ENCODE measurements at places on chromosomes 4 and X.

GRCh38 chrX:24985120-24985519, 30.6 kb downstream of the ARX start:
- no peak for DNase-seq

DNA sequence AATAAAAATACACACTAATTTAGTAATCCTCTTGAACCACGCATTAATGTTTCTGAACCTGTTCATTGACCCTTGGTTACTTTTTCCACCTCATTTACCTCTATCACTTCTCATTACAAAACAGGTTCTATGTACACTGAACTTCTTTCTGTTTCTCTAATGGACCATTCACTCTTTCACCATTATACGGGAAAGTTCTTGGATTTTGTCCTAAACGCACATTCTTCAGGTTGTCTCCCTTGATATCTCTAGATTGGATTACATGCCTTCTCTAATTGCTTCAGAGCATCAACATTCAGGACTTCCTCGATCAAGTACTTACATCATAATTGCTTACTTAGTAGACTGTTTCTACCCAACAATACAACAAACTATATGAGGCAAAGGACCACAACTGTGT, 359.4 kb upstream of the FSTL5 start:
- no peak for DNase-seq

DNA sequence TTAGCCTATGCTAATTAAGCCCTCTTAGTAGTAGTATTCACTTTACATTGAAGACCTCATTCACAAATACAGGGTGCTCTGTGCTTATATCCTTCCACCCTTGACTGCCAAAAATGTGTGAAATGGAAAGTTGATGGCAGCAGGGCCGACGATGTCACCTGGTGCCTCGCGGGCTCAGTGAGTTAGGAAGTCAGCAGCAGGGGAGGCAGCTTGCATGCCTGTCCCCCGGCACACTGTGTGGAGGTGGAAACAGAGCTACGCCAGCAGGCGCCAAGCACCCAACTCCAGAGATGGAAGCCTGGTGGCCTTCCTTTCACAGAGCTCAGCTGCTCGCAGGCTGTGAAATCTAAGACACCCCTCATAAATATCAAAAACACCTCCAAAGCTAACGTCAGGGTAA, 8.4 kb downstream of the MSL3 start:
- no peak for DNase-seq

DNA sequence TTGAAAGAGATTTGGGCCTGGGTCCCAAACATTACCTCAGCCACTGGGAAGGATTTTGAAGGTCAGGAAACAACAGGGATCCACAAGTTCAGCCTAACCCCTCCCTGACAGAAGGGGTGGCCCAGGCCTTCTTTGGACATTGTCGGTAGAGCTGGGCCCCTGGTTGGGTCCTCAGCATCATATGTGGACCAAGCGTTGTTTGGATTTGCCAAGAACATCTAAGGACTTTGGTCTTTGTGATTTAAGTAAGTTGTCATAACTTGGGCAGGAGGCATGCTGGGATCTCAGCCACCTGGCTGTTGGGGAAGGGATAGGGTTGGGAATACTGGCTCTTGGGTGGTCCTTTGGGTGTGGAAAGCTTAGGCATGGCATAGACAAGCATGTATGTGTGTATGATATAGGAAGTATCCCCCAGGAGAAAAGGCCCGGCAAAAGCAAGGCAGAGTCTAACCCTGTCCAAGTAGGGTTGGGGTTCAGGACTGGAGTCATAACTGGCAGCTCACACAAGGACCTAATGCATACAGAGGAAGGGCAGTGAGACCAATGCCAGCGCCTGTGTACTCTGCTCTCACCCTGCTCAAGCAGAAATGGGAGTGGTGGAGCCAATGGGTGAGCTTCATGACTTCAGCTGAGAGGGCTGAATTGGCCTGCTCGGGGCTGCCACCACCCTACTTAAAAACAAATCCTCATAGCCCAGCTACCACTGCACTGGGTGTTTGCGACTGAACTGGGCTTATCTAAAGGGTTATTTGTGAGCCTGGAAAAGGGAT, 102.8 kb downstream of the RTL5 start:
- DNase-seq, result no peak

DNA sequence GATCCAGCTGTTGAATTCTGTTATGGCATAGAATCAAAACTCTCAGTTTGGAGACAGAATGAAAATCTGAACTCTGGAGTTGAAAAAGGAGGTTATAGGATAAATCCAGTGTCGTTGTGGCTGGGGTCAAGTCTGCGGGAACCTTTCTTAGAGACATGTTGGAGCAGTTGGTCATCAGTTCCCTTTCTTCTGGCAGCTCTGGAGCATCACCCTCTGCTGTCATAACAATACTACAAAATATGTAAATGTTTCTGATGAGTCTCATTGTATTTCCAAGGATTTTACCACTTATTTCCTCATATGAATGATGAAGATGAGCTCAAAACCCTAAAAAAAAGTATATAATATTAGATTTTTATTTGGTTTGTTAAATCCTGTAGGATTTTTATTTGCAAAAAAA, 7.5 kb downstream of the TLR10 start:
- DNase-seq, result no peak

- no peak for DNase-seq
Observed at GRCh38 chrX:41259516-41259915, 74.4 kb upstream of the DDX3X start.

DNA sequence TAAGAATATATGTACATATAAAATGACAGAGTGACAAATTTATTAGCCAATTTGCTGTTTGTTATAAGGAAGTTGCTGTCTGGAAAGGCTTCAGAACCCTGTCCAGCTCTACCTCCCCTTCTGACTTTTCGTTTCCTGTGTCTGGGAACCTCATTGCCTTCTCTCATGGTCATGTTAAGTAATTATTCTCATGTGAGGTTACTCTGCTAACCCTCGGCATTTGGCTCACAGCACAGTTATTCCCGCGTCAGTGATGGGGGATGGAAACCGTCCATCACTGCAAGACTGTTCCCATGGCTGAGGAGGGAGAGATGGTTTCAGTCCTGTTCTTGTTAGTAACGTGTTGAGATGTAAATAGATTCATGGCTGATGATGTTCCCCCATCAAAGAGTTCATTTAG, 11.9 kb downstream of the EDNRA start:
- DNase-seq, result no peak

GRCh38 chr4:24570172-24570571, 14.2 kb downstream of the DHX15 start:
- DNase-seq, result no peak

- DNase-seq, result no peak
Observed at GRCh38 chr4:152091405-152091804, 330.6 kb upstream of the GATB start.

- no peak for DNase-seq
Observed at GRCh38 chr4:74311696-74312313, 3.5 kb downstream of the EPGN start.

GRCh38 chr4:57073559-57073958, 36.6 kb downstream of the IGFBP7 start:
- no peak for DNase-seq

DNA sequence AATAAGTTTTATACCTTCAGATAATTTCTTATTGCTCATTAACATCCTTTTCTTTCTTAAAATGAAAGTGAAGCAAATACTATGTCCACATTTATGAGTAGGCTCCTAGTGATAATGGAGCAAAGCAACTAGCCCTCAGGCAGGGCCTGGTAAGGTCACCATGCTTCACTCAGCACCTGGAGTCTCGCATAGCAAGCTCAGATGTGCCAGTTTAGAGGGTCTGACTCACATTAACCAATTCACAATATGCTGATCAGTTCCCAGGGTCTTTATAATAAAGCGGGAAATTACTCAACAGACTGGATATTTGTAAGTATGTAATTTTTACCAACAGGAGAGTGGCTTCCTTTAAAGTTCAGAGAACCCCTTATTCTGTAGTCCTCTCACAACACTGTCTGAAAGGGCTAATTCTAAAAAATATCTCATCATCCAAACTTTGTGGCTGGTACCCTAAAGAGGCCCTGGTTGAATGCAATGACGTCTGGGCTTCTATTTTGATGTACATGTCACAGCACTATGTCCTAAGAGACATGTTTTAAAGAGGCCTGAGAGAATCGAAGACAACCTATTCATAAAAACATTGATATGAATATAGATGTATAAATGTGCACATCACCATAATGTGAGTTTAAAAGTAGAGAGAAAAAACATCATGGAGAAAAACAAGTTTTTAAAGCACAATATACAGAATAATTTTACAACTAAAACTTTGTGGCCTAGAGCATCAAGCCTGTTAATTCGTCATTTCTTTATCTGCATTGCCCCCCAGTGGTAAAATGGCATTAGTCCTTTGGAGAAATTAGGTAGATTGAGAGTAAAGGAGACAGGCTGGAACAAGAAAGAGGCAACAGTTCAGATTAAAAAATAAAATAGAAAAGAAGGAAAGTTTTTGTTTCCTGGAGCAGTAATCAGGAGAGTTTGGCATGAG, 44.3 kb downstream of the IL21 start:
- peak; percentile 72 for DNase-seq

DNA sequence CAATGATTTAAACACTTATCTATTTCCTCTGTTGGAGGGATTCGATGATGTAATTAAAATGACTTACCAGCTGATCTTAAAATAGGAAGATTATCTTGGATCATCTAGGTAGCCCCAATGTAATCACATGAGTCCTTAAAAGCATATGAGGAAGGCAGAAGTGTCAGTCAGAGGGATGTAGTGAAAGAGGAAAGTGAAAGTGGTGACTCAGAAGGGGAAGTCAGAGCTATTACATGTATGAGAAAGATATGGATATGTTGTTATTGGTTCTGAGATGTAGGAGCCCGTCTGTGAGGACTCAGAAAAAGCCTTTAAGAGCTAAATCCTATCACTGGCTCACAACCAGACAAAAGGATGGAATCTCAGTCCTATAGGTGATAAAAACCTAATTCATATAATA, 456.4 kb downstream of the DACH2 start:
- no peak for DNase-seq

- DNase-seq, result no peak
Observed at GRCh38 chr4:60744767-60745166, 455.4 kb upstream of the ADGRL3 start.

DNA sequence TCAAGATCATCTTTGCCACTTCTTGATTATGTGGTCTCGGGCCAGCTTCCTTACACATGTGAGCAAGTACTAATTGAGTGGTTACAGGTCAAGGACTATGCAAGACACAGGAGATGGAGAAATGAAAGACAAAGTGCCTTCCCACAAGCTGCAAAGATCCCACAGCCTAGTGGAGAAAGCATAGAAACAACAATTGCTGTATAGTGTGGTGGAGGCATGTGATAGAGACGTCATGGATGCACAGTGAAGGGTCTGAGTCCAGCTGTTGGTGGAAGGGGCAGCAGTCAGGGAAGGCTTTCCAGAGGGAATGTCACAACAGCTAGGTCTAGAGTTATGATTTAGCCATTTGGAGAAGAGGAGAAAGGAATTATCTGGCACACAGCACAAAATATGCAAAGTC, 210.6 kb downstream of the KDR start:
- no peak for DNase-seq

GRCh38 chr4:113468165-113469022, 293.1 kb downstream of the CAMK2D start:
- DNase-seq, result no peak

DNA sequence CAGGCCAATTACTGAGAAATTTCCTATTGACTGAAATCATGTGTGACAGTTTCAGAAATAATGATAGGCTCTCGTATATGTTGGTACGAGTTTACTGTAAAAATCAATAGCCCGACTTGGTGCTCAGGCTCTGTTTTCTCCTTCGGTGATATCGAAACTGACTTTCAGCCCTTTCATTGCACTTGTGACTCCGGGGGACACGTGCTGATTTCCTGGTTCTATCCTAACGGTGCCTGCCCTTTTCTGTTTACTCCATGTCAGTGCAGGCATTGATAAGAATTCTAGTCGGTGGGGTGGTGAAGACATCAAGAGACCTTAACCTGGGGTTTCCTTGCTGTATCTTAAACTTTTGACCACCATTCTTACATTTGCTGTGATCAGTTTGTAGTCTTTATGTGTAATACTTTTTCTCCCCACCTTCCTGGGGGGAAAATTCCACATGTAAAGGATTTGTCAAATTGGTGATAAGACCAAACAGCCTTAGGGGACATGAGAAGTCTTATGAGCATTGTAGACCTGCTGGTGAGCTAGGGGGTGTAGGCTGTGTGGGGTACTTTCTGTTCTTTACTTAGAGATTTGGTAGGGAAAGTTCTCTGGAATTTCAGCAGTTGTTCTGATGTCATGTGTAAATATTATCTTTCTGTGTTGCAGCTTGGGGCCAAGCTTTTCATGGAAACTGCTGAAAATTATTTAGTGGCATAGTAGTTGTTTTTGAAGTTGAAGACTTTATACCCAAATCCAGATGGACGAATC, 52.7 kb downstream of the TMEM131L start:
- DNase-seq, result no peak

GRCh38 chrX:40485102-40485826, 95.5 kb upstream of the ATP6AP2 start:
- no peak for DNase-seq

GRCh38 chrX:53483838-53484405, 49.8 kb upstream of the HSD17B10 start:
- DNase-seq, result no peak

DNA sequence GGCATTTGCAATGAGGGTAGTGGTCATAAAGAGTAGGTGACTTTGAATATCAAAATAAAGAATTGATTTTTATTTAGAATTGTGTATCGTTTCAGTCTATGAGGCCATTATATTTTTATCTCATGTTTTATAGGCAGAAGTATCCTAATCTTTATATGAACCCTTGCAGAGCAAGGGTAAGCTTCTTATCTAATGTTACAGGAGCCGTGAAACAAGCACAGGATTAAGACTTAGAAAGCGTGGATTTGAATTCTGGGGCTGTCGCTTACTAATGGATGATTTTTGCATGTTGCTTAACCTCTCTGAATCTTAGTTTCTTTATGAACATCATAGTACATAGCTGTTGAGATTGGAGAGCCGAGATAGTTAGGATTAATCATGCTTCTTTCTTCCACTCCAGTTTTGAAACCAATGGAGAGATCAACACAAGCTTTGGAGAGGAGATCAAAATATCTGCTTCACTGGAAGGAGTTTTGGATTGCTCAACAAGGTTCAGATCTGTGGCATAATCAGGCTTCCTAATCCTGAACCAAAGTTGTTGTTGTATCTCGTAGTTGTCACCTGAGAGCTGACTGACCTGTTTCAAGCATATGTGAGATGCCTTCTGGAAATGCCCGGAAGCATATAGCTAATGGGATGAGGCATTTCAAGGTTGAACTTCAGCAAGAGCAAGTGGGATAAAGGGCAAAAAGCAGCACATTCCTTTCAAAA, 166.9 kb upstream of the GK2 start:
- DNase-seq, result no peak

DNA sequence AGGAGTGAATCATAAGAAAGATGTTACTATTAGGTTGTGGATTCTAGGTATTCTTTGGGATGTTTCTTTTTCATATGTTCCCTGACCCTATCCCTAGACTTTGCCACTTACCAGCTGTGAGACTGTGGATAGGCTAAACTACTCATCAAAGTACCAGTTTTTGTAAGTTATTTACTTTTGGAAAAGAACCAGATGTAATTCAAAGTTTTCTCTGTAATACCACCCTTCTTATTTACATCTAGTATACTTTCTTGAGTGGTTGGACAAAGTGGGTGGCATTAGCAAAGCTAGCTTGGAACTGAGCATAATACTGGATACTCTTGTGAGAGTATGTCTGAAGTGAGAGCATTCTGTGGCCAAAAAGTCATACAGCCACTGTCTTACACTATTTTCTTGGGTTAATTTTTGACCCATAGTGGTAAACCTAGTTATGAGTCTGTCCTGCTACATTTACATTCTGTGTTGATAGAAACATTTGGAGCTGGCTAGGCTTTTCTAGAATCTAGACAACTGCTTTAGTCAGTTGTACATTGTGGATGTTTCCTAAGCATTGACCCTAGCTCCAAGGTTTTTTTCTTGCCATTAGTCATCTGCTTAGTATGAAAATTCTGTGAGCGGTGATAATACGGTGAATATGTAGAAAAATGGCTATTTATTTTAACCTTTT, 41.7 kb downstream of the KDM6A start:
- no peak for DNase-seq

All from CD4-positive, alpha-beta T cell treated with Interleukin-4 for 1 hour (primary cell).